ENCODE measurements at places on chromosomes 5 and 9.

DNA sequence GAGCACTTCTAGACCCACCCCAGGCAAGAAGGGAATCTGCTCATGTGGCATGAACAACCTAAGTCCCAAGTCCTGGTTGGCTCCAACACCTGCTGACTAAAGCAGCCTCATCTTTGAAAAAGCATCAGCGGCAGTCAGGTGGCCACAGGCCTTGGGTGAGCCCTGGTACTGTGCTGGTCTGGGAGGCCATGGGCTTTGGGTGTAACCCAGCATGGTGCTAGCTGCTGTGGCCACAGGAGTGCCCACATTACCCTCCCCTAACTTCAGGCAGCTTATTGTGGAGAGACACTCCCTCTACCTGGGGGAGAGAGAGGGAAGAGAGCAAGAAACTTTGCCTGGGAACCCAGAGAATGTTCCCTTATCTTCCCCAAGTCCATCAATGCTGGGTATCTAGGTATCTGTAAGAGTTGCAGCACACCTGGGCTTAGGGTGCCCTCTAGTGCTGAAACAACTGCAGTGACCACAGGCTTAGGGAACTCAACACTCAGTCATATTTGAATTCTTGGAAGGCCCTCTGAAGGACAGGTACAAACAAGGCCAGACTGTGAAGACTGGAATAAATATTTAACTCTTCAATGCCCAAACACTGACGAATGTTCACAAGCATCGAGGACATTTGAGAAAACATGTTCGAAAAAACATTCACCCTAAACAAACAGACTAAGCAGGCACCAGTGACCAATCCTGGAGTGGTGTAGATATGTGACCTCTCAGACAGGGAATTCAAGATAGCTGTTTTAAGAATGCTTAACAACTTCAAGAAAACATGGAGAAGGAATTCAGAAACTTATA is 69.9 kb upstream of the OR2K2 start:
- DNase-seq: peak; percentile 43

DNA sequence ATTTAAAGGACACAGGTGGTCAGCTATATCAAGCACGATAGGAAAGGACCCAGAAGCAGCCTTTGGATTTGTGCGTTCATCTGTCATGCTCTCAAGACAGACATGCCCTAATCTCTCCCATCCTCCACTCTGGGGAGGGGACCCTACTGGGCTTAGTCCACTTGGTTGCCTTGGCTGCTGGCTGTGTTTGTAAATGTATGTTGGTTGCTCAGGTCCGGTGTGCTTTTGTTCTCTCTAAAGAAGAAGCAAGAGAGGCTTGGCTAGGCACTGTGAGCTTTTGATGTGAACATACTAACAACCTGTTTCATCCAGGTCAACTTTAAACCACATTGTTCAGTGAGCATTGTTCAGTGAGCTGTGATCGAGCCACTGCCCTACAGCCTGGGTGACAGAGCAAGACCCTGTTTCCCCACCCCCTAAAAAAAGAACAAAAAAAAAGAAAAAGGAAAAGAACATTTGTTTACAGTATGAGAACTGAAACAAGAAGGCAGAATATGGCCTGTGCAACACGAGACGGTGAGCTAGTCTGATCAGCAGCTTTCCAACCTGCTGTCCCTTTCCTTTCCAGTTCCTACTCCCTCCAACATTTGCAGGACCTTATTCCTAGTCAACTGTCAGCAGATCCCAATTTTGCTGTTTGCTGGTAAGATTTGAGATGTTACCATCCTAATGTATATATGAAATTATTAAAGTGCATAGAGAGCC is 228.3 kb downstream of the ARHGAP26 start:
- DNase-seq: no peak

GRCh38 chr9:92986176-92987119 is 39.1 kb downstream of the FGD3 start:
- DNase-seq: peak; percentile 71

DNA sequence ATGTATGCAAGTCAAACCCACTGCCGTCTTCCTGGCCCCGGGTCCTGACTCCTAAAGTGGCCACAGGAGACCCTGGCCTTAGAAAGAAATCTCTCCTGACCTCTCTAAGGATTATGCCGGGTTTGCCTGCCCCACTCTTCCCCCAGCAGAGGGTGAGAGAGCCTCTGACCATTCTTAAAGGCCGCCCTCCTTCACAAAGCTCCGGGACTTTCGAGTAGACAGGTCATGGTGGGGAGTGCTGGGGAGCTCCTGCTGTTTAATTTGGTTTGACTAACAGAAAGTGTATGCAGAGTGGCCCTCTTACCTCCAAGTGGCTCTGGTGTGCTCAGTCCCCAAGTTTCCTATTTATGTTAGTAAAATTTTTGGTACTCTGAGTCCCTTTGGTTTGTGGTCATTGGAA is 111.8 kb downstream of the LRRC70 start:
- DNase-seq: no peak

DNA sequence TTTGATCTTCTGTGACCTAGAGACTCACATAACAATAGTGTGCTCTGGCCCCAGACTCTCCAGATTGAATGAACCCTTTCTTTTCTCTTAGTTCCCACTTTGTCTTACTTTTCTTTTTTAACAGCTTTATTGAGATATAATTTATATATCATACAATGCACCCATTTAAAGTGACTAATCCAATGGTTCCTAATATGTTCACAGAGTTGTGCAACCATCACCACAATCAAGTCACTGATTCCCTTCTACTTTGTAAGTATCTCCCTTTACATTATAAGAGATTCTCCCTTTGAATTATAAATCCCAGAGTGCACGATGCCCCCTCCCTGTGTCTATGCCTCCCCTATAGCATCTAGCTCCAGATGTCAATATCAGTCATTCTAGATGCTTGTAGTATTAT is 172.4 kb downstream of the HINT1 start:
- DNase-seq: no peak

All from hematopoietic multipotent progenitor cell treated with erythropoietin and hydrocortisone succinate and interleukin-3 and kit ligand, for 4 days (in vitro differentiated cells).